ENCODE measurements at places on chromosomes 3 and 15.
A peak's percentile ranks its signal among the peaks of the same experiment; 100 is the strongest.

GRCh38 chr3:16151109-16151508, 23.4 kb upstream of the GALNT15 start:
- peak; percentile 44 for DNase-seq

GRCh38 chr3:114582929-114583328, 289.1 kb downstream of the TIGIT start:
- DNase-seq = no peak

DNA sequence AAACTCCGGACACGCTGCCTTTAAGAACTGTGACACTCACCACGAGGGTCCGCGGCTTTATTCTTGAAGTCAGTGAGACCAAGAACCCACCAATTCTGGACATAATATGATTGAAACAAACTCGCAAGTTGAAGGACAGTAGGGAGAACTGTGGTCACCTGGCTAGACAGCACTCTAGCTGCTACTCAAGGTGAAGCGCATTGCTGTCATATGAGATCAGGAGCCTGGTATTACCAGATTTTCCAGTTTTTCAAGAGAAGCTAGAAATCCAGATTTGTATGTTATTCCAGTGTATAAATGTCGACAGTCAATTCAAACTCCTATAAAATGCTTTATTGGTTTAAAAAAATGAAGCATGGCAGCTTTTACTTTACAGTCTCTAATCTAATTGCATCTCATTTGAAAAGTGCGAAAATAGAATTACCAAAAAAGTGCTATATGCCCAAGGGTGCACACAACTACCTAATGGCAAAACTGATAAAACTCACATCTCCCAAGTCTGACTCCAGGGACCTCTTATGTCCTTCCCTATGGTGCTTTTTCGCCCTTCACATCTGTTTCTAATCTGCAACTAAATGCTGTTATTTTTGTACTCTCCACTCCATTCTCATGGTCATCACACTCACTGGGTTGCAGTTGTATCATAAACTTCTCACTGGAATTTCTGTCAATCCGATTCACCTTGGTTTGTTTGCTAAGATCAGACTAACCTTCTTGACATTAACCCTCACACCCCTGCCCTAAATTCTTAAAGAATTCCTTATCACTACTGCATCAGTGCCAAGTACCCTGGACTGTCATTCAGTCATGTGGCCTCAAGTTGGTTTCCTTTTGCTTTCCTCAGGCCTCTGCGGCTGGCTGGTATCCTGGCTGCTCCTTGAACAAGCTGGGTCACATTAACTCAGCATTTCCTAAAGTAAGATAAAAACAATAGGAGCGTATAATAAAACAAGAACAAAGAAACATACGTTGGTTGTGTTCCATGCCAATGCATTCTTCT, 31.5 kb upstream of the ARHGEF26 start:
- DNase-seq = no peak

- DNase-seq = no peak
These were observed 326.2 kb downstream of the CTNNB1 start for GRCh38 chr3:41525303-41526064.

DNA sequence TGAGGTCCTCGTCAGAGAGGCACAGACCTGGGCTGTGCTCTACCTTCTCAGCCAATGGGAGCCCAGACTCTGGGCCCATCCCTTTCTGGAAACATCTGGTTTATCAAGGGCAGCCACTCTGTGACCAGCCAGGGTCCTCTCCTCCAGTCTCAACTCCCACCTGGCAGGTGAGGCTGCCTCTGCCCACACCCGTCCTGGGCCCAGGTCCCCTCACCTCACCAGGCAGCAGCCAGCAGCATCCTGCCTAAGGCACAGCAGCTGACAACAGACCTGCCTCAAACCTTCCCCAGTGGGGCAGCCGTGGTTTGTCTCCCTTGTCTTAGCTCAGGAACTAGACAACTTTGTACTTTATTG, 8.7 kb upstream of the VIPR1 start:
- no peak for DNase-seq

- DNase-seq = no peak
These were observed 69.0 kb upstream of the SAMMSON start for GRCh38 chr3:69930564-69930963.

DNA sequence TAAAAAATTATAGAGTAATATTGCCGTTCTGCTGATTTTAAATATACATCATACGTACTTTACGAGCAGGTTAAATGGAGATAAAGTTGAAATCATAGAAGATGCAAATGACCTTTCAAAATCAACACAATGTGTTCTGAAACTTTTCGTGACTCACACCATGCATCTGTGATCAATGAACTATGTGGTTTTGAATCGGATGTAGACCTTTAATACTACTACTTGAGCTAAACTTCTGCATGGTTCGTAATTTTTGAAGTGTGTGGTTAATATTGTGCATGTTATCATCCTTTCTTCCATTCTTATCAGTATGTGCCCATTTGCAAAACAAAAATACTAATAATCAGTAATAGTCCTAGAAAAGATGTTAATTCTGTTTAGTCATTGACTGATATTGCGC, 58.9 kb downstream of the GASK1A start:
- DNase-seq = no peak

DNA sequence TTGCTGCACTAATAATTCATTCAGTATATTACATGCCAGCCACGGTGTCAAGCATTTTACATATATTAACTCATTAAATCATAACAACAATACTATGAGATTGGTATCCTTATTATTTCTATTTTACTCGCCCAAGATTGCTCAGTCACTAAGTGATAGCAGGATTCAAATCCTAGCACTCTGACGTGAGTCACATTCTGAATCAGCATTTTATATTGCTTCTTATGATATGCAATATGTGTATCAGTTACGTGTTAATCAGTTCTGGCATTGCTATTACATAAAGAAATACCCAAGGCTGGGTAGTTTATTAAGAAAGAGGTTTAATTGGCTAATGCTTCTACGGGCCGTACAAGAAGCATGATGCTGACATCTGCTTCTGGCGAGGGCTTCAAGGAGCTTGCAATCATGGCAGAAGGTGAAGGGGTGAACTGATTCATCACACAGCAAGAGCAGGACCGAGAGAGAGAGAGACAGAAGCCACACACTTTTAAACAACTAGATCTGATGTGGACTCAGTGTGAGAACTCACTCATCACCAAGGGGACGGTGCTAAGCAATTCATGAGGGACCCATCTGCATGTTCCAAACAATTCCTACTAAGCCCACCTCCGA, 166.5 kb upstream of the TMCO5A start:
- DNase-seq = no peak

GRCh38 chr3:20147361-20147760, 38.6 kb downstream of the SGO1 start:
- no peak for DNase-seq

DNA sequence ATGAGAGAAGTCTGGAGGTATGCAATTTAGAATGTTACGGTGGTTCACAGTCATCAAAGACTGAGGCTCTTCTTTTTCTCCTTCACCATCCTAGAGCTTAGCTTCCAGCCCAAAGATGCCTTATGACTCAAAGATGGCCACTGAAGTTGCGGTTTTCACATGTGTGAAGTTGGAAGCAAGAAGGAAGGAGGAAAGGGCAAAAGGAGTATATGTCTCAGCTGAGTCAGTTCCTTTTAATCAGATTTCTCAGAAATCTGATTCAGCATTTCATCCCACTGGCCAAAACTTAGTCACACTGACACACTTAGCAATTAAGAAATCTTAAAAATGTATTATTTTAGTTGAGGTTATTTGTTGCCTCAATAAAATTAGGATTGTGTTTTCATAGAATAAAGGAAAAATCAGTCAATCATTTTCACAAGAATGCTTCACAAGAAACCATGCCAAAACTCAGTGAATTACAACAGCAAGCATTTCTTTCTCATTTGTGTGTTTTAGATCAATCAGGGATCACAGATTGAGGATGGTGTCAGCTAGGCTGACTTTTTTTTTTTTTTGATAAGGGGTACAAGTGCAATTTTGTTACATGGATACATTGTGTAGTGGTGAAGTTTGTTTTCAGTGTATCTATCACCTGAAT, 211.1 kb upstream of the GADL1 start:
- DNase-seq = no peak

- DNase-seq = no peak
These were observed 270.7 kb upstream of the LRTM1 start for GRCh38 chr3:55198554-55198953.

DNA sequence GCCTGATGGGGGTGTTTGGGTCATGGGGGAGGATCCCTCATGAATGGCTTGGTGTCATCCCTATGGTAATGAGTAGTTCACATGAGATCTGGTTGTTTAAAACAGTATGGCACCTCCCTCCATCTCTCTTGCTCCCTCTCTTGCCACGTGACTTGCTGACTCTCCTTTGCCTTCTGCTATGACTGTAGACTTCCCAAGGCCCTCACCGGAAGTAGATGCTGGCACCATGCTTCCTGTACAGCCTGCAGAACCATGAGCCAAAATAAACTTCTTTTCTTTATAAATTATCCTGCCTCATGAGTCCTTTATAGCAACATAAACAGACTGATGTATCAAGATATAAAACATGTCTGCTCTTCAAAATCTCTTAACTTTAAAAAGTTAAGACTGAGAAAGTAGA, 96.1 kb downstream of the TFDP2 start:
- no peak for DNase-seq

- no peak for DNase-seq
These were observed 36.7 kb downstream of the MYH15 start for GRCh38 chr3:108473711-108474110.

DNA sequence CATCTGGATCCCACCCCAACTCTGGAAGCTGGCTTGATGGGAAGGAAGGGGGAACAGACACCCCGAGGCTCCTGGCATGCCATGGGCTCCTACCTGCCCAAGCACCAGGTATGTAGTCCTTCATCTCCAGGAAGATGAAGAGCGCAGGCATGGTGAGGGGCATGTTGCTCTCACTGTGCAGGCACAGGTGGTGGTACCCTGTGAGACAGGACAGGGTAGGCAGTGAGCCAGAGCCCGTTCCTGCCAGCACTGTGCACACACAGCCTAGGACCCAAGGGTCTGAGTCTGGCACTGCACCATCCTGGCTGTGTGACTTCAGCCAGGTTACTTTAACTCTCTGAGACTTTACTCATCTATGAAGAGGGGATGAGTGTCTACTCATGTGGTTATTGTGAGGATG, 9.4 kb upstream of the ANKRD63 start:
- DNase-seq = no peak

DNA sequence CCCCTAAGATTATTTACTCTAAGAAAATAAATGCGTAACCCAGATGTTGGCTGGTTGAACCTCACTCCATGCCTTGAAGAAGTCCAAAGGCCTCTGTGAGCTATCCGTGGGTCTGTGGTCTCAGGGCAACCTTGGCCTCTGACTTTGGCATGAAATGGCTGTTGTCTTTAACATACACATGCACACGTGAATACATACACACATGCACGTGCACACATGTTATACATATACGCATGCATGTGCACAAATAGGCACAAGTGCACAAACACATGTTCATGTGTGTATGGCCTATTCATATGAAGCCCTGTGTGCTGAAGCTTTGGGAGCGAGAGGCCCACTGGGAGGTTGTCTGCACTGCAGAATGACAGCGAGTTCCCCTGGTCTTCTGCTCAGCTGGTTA, 50.8 kb downstream of the KLF15 start:
- DNase-seq = no peak

- no peak for DNase-seq
These were observed 101.8 kb downstream of the XXYLT1 start for GRCh38 chr3:195169011-195169649.

DNA sequence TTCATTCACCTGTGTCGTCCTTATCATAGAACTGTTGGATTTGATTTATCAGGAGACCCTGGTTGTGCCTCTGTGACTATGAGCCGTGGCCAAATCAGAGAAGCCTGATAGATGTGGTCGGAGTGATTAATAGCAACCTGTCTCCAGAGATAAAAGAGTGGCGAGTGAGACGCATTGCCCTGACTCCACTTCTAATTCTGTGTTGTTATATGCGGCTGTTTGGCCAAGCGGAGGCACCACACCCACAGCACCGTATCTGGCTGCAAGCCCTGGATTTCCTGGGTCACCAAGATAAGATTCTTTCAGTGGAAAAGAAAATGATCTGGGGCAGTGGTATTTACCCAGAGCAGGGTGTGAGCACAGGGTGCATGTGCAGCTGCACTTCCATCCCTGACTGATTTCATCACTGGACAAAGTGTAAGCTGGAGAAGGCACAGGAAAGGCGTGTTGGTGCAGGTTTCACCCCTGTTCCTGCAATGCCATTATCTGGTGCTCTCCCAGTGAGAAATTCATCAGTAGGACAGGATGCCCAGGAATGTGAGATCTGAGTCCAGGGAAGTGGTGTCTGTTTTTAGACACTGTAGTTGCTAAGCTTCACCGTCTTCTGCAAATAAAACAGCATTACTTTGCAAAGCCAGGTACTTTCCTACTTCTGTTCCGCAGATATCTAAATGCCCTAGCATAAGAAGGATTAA, 84.6 kb downstream of the CD47 start:
- no peak for DNase-seq

GRCh38 chr3:42704136-42704841, 1.7 kb upstream of the HHATL start:
- no peak for DNase-seq

DNA sequence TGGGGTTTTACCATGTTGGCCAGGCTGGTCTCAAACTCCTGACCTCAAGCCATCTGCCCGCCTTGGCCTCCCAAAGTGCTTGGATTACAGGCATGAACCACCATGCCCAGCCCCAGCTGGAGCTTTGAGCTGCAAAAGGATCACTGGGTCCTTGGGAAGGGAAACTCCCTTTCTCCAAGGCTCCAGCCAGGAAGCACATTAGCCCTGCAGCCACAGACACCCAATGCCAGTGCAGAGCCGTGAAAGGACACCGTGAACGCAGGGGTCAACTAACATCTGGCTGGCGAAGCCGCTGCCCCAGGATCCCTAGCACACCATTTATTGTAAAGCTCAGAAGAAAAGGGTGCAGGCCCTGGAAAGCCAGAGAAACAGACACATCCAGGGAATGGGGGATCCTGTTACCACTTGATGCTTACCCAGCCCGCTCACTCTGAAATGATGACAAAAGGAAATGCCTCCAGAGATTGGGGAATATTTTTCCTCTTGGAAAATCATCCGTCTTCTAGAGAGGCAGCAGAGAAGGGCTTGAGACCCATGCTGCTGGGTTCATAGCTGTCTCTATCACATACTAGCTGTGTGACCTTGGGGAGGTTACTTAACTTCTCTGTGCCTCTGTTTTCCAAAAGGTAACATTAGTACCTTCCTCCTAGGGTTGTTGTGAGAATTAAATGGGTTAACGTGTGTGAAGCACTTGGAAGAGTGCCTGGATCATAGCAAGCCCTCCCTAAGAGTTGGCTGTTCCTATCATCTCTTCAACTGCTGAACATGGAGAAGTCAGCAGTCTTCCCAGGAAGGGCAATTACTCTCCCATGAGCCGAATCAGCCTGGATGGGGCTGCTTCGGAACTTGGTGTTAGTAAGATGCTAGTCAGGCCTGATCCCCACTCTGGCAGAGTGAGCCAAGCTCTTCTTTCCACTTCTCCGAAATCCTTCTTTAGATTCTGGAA, 40.8 kb downstream of the LMCD1 start:
- DNase-seq = no peak

DNA sequence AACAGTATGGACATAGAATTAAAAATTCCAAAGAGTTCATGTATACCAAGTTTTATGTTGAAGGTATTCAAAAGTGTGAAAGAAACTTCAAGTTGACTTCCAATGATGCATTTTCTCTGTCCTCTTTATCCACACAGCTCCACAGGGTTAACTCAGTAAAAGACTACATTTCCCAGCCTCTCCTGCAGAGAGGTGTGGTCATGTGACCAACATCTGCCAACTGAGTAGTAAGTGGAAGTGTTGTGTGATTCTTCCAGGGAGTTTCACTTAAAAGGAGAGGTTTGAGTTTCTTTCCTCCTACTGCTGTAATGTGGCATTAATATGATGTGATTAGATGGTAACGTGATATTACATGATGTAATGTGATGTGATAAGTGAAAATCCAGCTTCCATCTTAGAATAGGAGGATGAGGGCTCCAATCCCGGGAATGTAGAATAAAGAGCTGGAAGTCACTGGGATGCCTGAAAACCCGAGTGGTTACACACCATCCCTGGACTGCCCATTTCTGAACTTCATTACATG, 280.6 kb downstream of the ARRDC4 start:
- DNase-seq = peak; percentile 5
